ENCODE measurements at places on chromosomes 1 and 21.
A peak's percentile ranks its signal among the peaks of the same experiment; 100 is the strongest.

- DNase-seq, result no peak
Measured at GRCh38 chr1:161382214-161383019, 14.7 kb upstream of the CFAP126 start.

- DNase-seq, result peak; percentile 72
Measured at GRCh38 chr21:42513985-42514882, 582 bp downstream of the SLC37A1 start.

- peak; percentile 95 for DNase-seq
Measured at GRCh38 chr1:37471345-37472231, 2.8 kb upstream of the ZC3H12A start.

DNA sequence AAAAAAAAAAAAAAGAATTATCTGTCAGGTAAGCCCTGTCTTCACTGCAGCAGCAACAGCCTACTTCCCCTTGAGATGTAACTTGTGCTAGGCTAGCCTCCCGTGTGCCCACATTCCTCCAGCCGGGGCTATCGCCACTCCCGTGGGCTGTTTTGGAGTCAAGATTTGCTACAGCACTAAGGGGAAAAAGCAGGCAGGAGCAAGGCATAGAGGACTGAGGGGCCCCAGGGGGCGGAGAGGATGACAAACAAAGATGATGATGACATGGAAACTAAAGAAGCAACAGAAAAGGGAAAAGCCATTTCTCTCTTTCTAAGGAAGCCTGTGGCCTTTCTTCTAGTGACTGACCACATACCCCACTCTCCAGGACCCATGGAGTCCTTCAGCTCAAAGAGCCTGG, 1.9 kb downstream of the TNFAIP8L2 start:
- no peak for DNase-seq

DNA sequence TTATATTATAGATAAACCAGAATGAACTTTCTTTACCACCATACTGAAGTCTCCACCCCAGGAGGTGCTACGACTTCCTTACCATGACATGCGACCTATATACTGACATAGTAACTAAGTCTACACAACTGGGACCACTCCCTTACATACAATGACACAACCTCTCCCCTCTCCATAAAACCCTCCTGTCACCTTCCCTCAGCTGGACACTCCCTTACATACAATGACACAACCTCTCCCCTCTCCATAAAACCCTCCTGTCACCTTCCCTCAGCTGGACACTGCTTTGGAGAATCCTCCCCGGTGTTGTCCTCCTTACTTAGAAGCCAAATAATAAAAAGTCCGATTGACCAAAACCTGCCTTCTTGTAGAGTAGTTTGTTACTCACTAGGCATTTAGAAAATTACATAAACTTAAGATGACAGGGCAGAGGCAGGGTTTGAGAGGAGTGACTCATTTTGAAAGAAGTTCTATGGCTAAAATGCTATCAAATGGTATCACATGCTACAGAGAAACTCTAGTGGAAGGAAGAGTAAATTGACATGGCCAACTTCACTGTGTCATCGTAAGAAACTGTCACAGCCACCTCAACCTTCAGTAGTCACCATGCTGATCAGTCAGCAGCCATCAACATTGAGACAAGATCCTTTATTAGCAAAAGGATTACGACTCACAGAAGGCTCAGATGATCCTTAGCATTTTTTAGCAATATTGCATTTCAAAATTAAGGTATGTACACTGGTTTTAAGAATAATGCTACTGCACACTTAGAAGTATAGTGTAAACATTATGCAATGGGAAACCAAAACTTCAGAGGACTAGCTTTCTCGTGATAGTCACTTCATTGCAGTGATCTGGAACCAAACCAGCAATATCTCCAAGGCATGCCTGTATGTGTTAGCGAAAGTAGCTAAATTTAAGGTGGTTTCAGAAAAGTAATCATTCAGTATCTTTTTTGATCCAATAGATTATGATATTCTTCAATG, 56.4 kb downstream of the AHCTF1 start:
- no peak for DNase-seq

- no peak for DNase-seq
Measured at GRCh38 chr21:30646904-30647414, 4.3 kb downstream of the KRTAP20-3 start.

GRCh38 chr1:231376875-231377549, 38.9 kb downstream of the SPRTN start:
- DNase-seq, result no peak

GRCh38 chr1:106554294-106554693, 502.2 kb upstream of the PRMT6 start:
- no peak for DNase-seq

DNA sequence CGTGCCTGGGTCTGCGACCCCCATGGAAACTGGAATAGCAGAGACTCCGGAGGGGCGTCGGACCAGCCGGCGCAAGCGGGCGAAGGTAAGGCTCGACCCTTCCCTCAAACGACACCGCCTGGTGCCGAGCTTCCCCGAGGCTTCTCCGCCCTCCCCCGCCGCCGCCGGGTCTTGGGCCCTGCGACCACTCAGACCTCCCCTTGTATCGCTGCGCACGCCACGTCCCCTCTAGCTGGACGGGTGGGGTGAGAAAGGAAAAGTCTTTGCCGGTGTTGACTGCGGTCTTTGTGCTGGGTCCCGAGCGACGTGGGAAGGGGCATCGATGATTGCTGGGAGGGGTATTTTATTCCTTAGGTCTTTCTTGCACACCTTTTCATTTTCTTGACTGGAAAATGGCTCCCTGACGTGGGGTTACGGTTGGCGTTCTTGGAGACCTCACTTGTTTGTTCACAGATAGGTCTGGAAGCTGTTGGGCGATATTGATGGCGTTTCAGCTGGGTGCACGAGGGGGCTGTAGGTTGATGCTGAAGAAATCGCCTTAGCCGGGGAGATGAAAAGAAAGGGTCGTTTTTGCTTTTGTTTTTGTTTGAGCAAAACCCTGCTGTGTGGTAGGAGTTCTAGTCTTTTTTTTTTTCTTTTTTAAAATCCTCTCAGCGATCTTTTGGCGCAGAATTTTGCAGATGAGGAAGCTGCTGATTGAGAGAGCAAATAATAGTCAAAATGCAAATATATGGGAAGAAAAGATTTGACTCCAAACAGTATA, 776 bp downstream of the KDM1A start:
- DNase-seq, result peak; percentile 71

- no peak for DNase-seq
Measured at GRCh38 chr1:21312407-21312992, 22.2 kb upstream of the ECE1 start.

GRCh38 chr1:188170935-188171334, 1342.2 kb downstream of the PLA2G4A start:
- DNase-seq, result no peak

DNA sequence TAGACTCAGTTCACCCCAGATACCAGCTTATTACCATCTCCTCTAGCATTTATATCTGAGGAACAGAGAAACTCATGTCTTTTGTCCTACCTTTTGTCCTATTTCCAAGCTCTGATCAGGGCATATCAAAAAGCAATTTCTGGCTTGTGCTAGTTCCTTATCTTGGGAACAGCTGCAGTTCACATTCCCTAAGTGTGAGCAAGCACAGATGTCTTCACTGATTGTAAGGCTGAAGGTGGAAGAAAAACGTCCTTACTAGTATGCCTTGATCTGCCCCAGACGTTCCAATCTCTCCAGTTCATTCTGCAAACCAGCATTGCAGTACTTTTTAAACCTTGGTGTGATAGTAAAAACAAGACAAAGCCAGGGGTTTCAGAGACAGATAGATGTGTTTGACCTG, 139.8 kb downstream of the NCAM2 start:
- no peak for DNase-seq

DNA sequence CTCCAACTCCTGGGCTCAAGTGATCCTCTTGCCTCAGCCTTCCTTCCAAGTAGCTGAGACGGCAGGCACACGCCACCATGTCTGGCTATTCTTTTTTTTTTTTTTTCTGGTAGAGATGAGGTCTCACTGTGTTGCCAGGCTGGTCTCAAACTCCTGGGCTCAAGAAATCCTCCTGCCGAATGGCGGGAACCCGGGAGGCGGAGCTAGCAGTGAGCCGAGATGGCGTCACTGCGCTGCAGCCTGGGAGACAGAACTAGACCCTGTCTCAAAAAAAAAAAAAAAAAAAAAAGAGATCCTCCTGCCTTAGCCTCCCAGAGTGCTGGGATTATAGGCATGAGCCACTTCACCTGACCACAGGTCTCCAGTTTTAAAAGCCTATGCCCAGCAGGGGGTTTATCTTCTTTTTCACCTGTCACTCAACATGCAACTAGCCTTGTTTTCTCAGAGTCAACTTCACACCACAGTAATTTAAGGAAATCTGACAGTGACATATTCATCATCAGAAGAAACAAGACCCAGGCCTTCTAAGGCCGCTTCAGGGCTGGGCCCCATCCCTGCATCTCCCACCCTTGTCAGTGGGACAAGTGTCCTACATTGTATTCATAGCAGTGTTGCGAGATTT, 38.3 kb upstream of the GALNT2 start:
- DNase-seq, result no peak

DNA sequence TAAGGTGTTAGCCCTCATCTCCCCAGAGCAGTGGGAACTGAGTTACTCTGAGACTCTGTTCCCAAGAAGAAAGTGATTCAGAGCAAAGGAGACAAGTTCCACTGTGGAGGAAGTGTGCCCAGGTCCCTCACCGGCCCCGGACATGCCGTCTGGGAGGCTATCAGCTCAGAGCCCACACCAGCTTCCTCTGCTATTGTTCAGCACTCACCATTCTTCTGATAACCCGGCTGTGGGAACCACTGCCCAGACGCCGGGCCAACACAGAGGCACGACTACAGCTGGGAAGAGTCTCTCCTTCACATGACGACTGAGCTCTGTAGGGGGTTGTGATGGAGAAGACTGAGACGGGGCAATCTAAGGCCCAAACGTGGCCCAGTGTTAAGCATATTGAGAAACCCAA, 34.2 kb upstream of the GJA5 start:
- peak; percentile 56 for DNase-seq

DNA sequence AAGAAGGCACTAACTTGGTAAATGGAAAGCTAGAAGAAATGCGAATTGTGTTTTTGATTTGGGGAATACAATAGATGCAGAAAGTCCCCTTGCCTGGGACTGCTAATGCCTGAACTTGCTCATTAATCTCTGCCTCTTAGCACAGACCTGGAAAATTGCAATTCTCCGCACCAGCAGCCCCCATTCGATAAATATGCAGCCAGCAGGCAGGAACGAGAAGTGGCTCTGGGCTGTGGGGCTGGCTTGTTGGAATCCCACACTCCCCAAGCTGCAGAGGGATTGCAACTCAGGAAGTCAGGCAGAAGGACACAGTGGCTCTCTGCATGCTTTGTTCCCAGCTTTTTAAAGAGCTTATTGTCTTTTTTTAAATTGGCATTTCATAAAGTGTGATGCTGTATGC, 51.3 kb downstream of the PCP4 start:
- no peak for DNase-seq

DNA sequence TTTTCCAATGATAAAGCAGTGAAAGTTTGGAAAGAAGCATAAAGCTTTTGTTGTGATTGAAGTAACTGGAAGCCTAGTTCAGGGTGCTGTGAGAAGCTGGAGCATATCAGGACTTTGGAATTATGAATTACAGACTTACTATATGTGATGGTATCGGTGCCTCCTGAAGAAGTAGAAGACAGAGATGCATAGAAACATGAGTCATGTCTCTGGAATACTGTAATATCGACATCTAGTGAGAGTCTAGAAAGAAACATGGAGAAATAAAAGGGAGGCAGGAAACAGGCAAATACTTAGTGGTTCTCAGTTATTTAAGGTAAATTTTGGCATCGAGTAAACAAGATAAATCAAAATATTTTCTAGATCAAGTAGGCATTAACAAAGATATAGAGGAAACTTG, 103.0 kb downstream of the CAMTA1 start:
- no peak for DNase-seq

DNA sequence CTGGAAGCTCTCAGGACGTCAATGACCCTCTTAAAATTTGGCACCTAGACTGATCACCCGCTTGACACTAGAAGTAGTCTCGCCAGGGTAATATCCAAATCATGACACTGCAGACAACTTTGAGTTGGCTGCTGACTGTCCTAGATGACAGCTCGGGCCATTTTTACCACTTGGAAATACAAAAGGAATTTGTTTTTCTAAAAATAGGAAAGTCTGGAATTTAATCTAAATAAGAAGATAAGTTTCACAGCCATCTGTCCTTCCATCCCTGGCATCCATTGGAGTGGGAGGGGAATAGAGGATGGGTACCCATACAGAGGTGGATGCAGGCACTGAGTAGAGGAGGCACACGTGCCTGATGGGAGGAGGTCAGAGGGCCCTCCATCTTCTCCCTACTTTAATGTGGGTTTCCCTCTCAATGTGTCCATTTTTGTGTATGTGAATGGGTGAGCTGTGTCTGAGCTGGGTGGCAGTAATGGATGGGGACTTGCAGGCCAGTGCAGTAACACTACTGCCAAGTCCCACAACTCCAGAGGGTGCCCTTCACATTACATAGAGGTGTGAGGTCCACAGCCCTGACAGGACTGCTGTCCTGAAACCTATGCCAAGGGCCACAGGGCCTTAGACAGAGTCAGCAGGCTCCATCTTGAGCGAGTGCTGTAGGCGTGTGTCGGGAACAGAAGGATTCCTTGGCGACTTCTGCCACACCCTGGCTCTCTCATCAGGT, 104.8 kb upstream of the IPO9 start:
- DNase-seq, result no peak

DNA sequence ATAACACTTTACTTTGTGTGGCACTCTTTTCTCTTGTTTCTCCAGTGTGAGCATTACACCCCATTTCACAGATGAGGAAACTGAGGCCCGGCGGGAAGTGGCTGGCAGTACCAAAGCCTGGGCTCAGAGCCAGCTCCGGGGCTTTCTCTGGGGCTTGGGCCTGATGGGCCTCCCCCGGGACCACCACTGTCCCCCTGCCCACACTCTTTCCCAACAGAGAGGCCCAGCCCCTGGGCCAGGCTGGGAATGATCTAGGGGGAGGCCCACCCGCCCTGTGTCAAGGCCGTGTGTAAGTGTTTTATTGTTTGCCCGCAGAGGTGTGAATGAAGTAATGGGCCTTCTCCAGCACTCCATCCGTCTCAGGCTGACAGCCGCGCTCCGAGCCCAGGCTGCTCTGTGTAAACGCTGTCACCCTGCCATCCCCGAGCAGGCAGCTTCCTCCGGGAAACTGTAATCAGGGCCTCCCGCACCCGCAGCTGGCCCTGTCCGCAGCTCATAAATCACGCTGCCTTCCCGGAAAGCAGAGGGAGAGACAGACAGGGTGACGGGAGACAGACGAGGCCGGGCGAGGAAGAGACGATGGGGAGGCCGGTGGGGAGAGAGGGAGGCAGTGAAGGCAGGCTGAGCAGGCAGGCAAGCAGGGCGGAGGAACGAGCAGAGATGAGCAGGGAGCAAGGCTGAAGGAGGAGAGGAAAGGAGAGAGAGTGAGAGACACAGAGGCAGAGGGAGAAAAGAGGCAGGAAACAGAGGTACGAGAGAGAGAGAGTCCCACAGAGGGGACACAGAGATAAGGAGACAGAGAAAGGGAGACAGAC, 109.7 kb upstream of the ZBTB40 start:
- peak; percentile 91 for DNase-seq

DNA sequence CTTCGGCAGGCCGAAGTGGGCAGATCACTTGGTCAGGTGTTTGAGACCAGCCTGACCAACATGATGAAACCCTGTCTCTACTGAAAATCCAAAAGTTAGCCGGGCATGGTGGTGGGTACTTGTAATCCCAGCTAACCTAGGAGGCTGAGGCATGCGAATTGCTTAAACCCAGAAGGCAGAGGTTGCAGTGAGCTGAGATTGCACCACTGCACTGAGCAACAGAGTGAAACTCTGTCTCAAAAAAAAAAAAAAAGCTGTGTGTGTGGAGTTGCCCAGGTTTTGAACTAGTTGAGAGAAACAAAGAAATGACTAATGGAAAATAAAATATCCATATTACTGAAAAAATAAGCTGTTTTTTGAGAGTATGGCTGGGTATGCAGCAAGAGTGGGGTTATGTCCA, 100.2 kb downstream of the GTF2B start:
- no peak for DNase-seq

Measured in islet precursor cell (in vitro differentiated cells).